ENCODE measurements at places on chromosomes 2 and 18.

DNA sequence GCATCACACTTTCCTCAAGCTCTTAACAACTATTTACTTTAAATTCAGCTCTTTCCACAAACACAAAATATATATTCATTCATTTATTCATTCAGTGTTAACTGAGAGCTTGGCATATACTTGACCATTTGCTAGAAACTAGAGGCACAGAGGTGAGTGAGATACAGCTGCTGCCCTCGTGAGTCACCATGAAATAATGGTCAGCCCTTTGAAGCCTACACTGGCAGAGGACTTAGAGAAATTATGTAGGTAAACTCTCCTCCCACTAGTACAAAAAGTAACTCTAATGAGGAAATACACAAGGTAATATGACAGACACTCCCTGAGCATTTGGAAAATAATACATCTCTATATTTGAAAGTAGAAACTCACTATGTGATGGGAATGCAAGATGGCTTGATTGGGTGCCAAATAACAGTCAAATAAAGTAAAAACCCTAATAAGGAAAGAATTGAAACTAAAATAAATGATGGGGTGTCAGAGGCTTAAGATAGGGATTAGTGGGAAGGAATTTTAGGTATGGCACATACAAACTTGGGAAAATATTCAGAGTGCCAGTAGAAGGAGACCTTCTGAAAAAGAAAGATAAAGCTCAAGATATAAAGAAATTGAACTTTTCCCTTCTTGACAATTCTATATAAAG, 61.1 kb downstream of the ANTXR1 start:
- DNase-seq, result no peak

GRCh38 chr2:177602611-177603164, 210.1 kb downstream of the AGPS start:
- no peak for DNase-seq

- no peak for DNase-seq
Observed at GRCh38 chr2:80169811-80170594, 134.5 kb downstream of the LRRTM1 start.

GRCh38 chr2:190365499-190366204, 22.3 kb downstream of the INPP1 start:
- no peak for DNase-seq

GRCh38 chr2:8639122-8639635, 42.7 kb upstream of the ID2 start:
- no peak for DNase-seq

DNA sequence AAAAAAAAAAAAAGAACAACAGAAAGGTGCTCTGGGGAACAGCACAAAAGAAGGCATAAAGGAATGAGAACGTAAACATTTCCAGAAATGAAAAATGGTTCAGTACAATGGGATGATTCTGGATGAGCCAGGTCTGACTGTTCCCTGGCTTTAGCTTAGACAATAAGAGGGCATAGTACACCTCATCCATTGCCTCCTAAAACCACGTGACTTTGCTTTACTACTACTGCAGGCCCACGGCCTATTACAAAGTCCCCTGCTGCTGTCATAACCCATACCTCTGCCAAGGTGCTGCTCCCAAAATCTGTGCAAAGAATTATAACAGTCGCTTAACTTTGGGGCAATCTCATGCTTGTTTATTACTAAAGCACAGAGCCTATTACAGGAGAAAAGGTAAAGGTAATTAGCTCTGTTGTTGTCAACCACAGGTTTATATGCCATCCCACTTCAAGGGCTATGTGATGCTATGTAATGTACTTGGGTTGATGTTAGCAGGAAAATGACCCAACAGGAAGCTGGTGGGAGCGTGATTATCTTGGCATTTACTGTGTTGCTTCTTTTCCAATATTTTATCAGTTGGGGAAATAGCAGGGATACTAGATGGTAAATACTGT, 26.8 kb downstream of the STK17B start:
- DNase-seq, result no peak

- peak; percentile 76 for DNase-seq
Observed at GRCh38 chr2:83055376-83056010, 1403.6 kb downstream of the SUCLG1 start.

DNA sequence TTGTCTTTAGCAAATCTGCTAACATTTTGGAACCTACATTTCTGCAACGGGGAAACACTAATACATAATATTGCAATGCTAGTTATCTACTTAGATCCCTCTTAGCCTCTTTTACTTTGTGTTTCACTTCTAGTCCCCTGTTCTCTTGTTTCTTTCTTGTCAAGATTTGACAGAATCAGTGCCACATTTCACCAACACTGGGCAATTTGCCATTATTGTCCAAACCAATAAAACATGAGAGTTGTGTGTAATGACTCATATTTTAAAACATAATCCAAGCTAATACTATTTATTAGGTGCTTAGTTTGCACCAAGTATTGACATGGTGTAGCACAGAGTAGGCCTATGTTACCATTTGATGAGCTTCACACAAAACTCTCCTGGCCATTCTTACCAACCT, 33.7 kb upstream of the ACVR1C start:
- DNase-seq, result no peak

DNA sequence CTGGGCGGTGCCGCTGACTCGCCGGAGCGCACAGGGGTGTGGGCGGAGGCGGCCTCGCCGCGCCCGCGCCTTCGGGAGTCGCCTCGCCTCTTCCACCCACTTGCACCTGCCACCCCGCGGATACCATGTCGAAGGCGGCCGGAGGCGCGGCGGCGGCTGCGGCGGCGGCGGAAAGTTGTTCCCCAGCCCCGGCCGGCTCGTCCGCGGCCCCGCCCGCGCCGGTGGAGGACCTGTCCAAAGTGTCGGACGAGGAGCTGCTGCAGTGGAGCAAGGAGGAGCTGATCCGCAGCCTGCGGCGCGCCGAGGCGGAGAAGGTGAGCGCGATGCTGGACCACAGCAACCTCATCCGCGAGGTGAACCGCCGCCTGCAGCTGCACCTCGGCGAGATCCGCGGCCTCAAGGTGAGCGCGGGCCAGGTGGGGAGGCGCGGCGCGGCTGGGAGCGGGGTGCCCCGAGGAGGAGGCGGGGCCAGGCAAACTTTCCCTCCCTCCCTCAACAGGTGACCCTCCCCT, 766 bp downstream of the CCDC85A start:
- no peak for DNase-seq

GRCh38 chr2:128808462-128809258, 490.0 kb upstream of the HS6ST1 start:
- DNase-seq, result peak; percentile 1

GRCh38 chr2:150487537-150488429, at the start of gene RND3:
TSS of gene RND3 (minus strand) at chr2:150487667. CDS start at chr2:150487417, 250 bp downstream.
- DNase-seq, result peak; percentile 97

DNA sequence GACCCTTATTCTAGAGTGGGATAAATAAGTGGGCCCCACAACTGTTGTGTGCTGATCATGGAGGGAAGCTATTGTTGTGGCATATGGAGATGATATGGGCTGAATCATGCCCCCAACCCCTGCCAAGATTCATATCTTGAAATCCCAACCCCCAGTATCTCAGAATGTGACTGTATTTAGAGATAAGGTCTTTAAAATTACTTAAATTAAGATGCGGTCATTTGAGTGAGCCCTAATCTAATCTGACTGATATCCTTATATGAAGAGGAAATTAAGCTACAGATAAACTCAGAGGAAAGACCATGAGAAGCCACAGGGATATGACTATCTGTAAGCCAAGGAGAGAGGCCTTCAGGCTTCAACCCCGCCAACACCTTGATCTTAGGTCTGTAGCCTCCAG, 188.3 kb upstream of the RND3 start:
- DNase-seq, result no peak

DNA sequence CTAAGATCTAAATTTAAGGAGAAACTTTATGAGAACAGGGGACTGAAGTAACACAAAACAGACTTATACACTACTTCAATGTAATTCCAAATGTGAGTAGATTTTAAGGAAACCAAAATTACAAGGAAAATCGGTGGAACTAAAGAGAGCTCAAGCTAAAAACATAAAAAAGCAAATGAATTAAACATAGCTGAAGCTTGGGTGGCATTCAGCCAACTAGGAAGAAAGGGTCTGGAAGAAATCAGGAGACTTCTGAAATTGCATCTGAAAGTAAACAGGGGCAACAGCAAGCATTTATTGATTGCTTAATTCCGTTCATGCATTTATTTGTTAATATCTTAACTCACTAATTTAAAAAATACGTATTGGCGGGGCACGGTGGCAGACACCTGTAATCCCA, 727.3 kb upstream of the PKDCC start:
- DNase-seq, result no peak

DNA sequence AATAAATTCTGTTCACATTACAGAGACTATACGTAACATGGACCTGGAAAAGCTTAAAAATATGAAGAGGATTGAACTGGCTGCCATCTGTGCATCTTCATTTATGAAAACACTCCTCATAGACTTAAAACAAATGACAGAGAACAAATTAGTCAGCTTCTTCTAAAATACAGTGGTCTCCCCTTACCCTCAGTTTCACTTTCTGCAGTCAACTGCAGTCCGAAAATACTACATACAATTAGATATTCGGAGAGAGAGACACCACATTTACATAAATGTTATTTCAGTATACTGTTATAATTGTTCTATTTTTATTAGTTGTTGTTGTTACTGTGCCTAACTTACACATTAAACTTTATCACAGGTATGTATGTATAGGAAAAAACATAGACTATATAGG, 6.5 kb downstream of the RNF103 start:
- no peak for DNase-seq

GRCh38 chr2:101307503-101307902, 998 bp downstream of the RNF149 start:
- DNase-seq, result no peak

GRCh38 chr2:48397281-48397680, 132.7 kb upstream of the STON1 start:
- DNase-seq, result no peak

DNA sequence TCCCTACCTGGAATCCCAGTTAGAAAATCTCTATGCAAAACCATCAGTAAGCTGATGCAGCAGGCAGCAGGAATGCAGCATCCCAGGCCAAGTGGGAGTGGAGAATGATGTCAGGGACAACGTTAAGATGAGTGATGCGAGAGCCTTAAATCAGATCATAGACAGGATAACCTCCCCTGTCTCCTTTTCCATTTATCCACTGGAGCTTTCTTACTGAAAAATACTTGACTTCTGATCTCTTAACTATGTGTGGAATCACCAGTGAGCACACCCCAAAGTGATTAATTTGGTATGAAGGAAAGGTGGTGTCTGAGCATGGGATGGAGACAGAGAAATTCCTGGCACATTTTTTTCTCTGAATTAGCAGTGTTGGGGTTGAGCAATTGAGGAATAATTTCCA, 98.0 kb downstream of the RND3 start:
- no peak for DNase-seq

GRCh38 chr2:215677481-215677880, 241.6 kb upstream of the FN1 start:
- no peak for DNase-seq

GRCh38 chr18:36602620-36603019, 226.2 kb downstream of the TPGS2 start:
- no peak for DNase-seq

DNA sequence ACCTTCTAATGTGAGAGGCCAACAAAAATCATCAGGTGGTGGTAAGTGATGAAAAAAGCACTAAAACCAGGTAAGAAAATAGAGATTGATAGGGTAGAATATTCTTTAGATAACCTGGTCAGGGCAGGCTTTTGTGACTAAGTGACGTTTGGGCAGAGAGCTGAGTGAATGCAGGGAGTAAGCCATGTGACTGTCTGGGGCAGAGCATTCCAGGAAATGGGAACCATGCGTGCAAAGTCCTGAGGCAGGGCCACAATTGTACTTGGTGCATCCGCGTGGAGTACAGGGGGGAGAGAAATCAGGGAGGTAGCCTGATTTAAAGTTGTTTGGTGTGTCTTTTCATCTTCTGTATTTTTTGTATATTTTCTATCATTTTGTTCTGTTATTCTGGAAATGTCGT, 102.5 kb downstream of the LYPD6B start:
- DNase-seq, result no peak

- no peak for DNase-seq
Observed at GRCh38 chr2:60353406-60353800, 200.1 kb downstream of the BCL11A start.

GRCh38 chr2:1613078-1613445, 131.3 kb downstream of the PXDN start:
- DNase-seq, result no peak

DNA sequence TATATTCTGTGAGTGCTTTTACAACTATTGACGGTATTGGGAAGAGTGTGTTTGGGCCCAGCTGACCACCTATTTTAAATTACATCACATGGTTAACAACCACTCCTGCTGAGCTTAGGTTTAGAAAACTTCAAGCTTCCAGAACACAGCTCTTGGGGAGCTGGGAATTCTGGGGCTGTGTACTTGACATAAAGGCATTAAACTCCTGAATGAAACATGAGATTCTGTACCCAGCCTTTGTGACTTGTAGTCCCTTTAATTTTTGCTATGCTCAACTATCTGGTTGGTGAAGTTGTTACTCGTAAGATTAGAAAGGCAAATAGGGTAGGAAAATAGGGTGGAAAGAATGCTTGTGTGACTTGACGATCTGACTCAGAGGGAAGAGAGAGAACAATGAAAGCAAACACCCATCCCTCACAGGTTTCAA, 66.9 kb downstream of the LTBP1 start:
- DNase-seq, result no peak

DNA sequence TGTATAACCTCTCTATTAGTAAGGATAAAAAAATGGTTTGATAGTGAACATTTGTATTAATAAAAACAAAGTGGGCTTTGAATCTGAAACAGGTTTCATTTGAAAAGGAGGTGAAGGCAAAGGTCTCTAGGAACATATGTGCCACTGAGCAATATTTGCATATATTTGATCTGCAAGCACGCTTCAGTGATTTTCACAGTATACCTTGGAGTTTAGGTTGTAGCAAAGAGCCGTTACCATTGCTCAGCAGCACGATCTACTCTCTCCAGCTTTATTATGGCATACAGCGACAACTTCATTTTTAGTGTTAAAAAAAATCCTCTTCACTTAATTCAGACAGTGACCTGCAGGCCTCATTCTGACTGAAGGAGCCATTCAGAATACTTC, 75.8 kb upstream of the ZEB2 start:
- DNase-seq, result no peak

DNA sequence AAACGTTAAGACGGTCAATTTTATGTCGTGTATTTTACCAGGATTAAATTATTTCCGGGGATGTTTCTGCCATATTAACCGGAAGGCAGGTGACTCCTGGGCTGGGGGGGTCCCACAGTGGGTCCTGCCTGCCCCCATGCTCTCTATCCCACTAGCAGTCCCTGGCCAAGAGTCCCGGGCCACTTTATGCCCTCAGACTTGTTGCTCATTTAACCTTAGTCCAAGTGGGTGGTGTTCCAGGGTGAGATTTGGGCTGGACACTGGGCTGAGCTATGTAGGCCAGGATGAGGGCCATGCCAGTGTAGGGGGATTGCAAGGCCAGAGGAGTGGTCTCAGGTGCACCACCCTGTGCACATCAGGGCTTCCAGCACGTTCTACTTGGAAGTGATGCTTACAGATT, 24.1 kb downstream of the TWIST2 start:
- DNase-seq, result no peak

DNA sequence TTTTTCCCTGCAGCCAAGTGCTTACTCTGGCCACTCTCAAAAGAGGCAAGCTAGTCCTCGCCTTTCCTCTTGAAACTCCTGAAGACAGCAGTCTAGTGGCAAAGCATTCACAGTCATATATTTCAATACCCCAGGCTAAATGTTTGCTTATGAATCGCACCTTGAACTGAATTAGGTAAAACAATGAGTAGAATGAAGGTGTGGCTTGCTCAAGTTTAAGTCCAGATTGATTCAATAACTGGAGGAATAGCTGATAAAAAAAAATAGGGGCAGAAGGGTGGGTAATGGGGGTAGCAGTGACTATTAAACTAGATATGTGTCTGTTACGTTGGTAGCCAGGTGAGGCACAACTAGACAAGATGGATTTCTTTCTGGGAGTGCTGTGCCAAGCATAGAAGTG, 88.2 kb upstream of the EPB41L3 start:
- no peak for DNase-seq
